Epithelial cell of proximal tubule (primary cell): ENCODE measurements at places on chromosomes 5 and 9. TPM values are rescaled to one million over a fixed set of nuclear protein-coding genes. Genes with fewer than 3 reads are reported as not detected.

DNA sequence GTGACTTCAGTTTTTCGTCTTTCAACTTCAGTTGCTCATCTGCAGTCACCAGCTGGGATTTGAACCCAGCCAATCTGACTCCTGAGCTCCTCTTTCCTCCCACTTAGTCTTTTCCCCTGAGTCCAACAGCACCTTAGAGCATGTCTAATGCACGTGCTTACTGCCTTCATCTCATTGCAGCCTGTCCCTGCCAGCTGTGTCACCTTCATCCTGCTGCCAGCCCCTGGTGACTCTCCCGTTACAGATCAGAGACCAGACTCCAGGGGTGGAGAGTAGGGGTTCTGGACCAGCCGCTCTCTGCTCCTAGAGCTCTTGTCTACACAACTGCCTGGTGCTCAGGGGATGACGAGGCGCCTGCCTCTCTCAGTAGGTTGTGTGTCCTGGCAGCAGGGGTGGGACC is 132.9 kb upstream of the LMX1B start:
- DNase-seq: no peak

GRCh38 chr5:81590498-81591384 is 160.2 kb downstream of the SSBP2 start:
- no peak for DNase-seq

DNA sequence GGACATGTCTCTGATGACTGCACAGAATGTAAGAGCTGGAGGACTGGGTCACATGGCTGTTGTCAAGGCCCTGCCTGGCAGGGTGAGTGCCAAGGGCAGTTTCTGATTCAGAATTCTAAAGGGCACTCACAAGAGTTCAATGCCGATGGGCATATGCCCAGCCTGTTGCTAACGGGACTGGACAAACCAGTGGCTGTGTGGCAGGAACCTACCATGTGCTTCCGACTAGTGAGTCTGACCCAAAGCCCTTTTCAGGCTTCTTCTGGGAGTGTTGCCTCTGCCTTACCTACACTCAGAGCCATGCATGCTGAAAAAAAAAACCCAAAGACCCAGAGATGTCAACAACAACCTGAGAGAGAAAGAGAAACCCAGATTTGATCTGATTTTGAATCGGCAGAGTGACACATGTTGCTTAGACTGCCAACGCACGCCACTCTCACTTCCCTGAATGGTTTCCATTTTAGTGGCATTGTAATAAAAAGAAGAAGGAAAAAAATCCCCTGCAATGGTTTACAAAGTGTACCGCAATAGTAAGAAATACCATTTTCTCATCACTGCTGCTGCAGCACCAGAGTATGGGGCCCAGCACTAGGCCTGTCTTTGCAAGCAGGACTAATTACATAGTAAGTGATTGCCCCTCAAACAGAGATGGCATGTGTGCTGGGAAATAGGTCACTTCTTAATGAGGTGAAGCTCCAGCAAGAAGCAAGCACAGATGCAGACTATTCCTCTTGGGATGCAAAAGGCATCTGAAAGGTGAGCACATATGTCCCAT is 194.3 kb downstream of the PALM2AKAP2 start:
- no peak for DNase-seq

DNA sequence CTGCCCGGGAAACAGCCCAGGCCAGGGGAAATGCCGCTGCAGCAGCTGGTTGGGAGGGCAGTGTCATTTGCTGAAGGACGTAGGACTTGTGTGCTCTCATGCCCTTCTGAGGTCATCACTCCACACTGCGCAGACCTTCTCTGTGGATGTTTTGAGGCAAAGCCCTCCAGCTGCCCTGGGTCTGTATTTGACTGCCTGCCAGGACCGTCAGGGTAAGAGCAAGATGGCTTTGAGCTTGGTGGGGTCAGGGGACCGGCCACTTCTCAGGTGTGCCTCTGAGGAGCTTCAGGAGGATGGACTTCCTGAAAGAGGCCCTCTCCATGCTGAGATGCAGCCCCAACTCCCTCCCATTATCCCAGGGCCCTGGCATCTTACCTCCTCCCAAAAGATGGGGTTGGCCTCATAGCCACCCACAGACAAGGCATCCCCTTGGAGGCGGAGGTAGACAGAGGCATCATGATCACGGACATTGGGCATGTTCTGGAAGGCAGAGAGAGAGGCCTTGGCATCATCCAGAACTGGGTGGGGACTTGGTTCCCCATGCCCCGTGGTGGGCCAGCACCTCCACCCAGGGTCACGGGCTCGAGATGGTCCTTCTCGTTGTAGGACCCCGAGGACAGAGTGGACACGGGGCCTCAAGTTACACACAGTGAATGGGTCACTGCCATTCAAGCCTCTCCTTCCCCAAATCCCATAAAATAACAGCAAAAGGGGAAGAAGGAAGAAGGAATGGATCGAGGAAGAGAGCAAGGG is 19.4 kb downstream of the SARDH start:
- DNase-seq: no peak

DNA sequence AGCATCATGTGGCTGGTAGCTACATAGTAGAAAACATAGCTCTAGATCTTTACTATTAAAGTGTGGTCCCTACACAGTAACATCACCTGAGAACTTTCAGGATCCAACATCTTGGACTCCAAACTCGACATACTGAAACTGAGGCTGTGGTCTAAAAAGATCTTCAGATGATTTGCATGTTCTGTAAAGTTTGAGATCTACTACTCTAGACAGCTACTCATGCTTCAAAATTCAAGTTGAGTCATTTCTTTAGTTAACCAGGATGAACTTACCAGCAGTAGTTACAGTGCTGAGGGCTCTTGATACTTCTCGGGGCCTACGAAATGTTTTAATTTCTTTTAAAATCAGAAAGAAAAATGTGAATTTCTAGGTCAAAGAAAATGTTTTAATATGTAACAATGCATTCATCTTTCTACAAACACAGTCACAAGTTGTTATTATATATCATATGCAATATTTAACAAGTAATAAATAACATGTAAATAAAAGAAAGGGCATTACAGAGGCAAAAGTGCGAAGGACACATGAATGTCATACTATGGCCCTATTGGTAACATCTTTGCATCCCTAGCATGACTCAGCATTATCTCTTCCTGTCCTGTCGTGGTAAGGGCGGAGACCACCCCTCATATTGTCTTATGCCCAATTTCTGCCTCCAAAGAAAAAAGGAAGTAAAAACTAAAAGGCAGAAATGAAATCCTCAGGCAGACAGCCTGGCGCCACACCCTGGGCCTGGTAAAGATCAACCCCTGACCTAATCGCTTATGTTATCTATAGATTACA is 563.9 kb upstream of the TLE4 start:
- DNase-seq: no peak

HRH2 gene
- total RNA-seq: 0.29 and 0.65 TPM in 2 replicates

GRCh38 chr5:41878643-41879478 is 8.6 kb upstream of the OXCT1 start:
- DNase-seq: no peak

GRCh38 chr5:1663186-1663585 is 136.5 kb downstream of the MRPL36 start:
- DNase-seq: no peak

GRCh38 chr9:132644251-132644650 is 25.5 kb downstream of the DDX31 start:
- no peak for DNase-seq

DNA sequence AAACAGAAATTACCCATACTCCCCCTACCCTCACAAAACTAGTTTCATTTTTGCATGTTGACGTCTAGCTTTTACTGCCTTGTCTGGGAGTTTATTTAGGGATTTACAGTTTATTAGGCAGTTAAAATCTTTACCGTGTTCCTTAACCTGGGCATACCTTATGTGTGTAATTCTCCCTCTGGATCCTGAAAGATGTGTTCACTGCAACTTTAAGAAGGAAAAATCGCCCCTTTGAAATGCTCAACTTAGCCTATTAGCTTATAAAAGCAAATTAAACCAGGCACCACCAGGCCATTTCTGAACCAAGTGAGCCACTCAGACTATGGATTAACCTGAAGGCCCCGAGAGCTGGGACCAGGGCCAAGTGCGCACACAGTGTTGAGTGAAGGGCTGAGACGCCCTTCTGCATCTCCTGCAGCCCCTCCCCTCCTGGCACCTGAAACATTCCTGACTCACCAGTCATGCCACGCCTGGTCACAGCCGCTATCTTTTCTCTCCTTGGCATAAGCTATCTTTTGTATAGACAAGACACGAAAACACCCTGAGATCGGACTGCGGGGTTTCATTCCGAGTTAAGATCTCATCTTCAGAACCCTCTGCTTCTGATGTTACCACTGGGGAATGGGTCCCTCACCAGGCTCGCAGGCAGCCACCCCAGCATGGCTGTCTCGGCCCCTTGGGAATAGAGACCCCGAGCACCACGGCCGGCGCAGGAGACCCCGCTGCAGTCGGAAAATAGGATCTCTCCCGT is 111.9 kb downstream of the ROR2 start:
- no peak for DNase-seq

GRCh38 chr9:36488389-36488756 is 84.3 kb upstream of the MELK start:
- DNase-seq: no peak

- no peak for DNase-seq
Observed at GRCh38 chr9:29241320-29241719, 1668.0 kb upstream of the C9orf72 start.

- no peak for DNase-seq
Observed at GRCh38 chr5:118561971-118562370, 426.4 kb downstream of the DTWD2 start.

DNA sequence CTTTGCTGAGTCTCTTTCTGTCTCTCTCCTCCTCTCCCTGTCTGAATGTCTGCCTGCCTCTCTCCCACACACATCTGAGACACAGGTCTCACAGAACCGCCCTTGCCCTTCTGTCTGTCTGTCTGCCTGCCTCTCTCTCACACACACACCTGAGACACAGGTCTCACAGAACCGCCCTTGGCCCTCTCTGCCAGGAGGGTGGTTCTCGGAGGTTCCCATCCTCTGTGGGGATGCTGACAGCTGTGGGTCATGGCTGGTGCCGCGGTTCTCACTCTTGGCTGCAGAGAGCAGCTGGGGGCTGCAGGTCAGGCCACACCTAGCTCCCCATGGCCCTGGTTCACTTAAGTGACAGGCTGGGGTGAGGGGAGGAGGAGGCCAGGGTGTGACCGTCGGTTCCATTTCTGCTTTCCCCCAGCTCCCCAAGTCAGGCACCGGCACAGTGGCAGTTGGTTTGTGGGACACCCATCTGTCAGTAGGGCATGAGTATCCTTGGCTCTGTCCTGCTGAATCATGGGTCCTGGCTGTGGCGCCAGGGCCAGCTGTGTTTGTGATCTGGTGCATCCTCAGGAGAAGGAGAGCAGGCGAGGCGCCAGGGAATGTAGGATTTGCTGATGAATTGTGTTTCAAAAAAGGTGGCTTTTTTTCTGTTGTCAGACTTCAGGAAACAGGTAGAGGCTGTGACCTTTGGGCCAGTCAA is 42.3 kb upstream of the CLPTM1L start:
- DNase-seq: no peak

- DNase-seq: no peak
Observed at GRCh38 chr9:126581893-126582292, 31.8 kb upstream of the LMX1B start.

- DNase-seq: no peak
Observed at GRCh38 chr5:108749128-108749861, 1.6 kb downstream of the FER start.

WDR38 gene
- total RNA-seq: not detected in 2 replicates

DNA sequence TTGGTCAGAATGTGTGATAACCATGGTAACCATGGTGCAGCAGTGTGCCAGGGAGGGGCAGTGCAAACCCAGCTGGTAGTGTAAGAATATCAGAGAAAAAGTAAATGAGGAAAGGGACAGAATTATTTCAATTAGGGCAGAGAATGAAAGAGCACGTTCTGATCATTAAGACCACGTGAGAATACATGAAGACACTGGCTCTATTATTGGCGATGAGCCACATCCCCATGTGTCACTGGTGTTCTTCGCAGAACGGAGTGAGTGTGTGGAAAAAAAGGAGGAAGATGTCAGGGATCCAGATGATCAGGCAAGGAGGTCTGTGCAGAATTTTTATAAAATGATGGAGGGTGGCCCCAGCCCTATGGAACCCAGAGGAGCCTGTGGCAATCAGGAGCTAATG is 315.5 kb downstream of the SEMA5A start:
- no peak for DNase-seq

NR2F1-AS1 gene
- total RNA-seq: 1.2 and 1.6 TPM in 2 replicates

DNA sequence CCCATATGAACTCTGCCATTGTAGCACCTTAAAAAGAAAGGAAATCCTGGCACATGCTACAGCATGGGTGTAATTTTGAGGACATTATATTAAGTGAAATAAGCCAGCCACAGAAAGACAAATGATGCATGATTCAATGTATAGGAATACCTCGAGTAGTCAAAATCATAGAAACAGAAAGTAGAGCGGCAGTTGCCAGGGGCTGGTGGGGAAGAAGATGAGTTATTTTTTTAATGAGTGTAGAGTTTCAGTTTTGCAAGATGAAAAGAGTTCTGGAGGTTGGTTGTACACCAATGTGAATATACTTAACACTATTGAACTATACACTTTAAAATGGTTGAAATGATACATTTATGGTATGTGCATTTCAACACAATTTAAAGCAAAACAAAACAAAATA is 133.0 kb downstream of the ZDHHC21 start:
- no peak for DNase-seq

OR2S2 gene
- not detected in 2 replicates for total RNA-seq
